ENCODE measurements at places on chromosomes 3 and 15.
A peak's percentile ranks its signal among the peaks of the same experiment; 100 is the strongest.

DNA sequence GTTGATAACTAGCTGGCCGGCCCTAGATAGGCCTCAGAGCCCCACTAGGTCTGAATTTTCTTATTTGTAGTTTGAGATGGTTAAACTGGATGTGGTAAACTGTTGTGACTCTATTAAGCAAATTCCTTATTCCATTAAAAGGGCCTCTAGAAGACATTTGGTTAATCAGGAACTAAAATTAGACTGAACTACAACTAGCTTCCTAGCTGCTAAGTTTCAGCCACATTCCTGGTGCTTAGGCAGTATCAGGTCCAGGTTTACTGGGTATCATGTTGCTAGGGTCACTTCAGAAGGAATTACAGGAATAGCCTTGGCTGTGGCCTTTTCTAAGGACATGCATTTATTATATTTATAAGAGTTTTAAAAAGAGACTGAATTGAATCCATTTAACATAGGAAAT is 136.3 kb downstream of the PLD1 start:
- no peak for DNase-seq

- DNase-seq, result no peak
These were observed 185.9 kb upstream of the ONECUT1 start for GRCh38 chr15:52975941-52976449.

GRCh38 chr15:73884159-73884558 is 10.8 kb downstream of the TBC1D21 start:
- DNase-seq, result no peak

- no peak for DNase-seq
These were observed 76.8 kb downstream of the TIGIT start for GRCh38 chr3:114370537-114371174.

GRCh38 chr3:18233987-18234716 is 191.0 kb downstream of the SATB1 start:
- no peak for DNase-seq

- DNase-seq, result no peak
These were observed 426.7 kb downstream of the SOX2 start for GRCh38 chr3:182138393-182138792.

- DNase-seq, result peak; percentile 49
These were observed 643 bp upstream of the RNU5B-1 start for GRCh38 chr15:65303687-65304380.

DNA sequence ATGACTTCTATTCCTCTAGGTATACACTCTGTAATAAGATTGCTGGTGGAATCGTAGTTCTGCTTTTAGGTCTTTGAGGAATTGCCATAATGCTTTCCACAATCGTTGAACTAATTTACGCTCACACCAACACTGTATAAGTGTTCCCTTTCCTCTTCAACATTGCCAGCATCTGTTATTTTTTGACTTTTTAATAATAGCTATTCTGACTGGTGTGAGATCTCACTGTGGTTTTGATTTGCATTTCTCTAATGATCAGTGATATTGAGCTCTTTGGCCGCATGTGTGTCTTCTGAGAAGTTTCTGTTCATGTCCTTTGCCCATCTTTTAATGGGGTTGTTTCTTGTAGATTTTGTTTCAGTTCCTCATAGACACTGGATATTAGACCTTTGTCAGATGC is 12.8 kb downstream of the NXPE3 start:
- no peak for DNase-seq

DNA sequence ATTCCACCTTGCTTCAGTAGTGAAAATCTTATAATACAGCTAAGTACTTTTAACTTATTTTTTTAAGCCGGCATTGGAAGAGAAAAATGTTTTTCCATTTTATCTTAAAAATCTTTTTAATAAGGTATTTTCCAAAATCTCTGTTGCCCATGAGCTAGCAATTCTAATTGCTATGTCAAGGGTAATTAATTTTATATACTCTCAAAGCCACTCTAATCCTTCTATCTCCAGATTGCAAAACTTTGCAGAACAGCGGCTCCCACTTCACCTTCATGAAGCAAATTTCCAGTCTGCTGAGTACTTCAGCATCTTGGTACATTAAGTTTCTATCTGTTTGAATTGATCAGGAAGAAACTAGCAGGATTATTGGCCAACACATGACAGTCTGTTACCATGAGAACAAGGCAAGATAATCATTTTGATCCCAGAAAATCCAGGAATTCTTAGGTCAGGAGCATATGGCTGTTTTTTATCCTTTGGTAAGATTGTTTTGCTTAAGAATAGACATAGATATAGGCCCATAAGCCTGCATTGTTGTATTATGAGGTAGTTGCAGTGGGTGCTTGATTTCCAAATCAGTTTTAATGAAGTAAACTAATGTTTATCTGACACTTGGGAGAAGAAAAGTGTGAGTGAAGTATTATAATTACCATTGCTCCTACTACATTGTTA is 6.0 kb downstream of the TIPARP start:
- no peak for DNase-seq

GRCh38 chr15:85382942-85383341 is 2.5 kb downstream of the AKAP13 start:
- DNase-seq, result no peak

DNA sequence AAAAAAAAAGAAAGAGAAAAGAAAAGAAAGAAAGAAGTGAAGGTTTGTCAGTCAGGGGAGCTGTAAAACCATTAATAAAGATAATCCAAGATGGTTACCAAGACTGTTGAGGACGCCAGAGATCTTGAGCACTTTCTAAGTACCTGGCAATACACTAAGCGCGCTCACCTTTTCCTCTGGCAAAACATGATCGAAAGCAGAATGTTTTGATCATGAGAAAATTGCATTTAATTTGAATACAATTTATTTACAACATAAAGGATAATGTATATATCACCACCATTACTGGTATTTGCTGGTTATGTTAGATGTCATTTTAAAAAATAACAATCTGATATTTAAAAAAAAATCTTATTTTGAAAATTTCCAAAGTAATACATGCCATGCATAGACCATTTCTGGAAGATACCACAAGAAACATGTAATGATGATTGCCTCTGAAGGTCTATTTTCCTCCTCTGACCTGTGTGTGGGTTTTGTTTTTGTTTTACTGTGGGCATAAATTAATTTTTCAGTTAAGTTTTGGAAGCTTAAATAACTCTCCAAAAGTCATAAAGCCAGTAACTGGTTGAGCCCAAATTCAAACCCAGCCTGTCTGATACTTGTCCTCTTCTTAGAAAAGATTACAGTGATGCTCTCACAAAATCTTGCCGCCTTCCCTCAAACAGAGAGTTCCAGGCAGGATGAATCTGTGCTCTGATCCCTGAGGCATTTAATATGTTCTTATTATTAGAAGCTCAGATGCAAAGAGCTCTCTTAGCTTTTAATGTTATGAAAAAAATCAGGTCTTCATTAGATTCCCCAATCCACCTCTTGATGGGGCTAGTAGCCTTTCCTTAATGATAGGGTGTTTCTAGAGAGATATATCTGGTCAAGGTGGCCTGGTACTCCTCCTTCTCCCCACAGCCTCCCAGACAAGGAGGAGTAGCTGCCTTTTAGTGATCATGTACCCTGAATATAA is 2.0 kb downstream of the B2M start:
- DNase-seq, result peak; percentile 67

DNA sequence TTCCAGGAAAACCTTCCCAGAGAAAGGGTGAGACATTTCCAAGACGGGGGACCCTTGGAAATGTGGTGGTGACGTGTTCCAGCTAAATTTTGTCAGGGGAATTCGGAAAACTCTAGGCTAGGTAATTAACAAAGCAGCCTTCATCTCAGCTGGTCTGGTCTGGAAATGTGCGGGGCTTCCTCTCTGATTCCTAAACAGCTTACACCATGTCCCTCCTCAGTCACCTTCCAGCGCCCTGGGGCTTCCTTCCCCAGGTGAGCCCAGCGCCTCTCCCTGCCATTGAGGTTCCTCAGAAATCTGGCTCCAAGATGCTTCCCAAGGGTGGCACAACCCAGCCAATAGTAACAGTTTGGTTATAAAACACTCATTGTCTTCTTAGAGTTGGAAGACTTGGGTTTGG is 571 bp downstream of the ACAD9 start:
- no peak for DNase-seq

- peak; percentile 17 for DNase-seq
These were observed 55.0 kb downstream of the GOLIM4 start for GRCh38 chr3:168040607-168041208.

- no peak for DNase-seq
These were observed 14.3 kb upstream of the TNFAIP8L3 start for GRCh38 chr15:51108933-51109550.

GRCh38 chr3:126938520-126939337 is 44.2 kb upstream of the PLXNA1 start:
- DNase-seq, result no peak

DNA sequence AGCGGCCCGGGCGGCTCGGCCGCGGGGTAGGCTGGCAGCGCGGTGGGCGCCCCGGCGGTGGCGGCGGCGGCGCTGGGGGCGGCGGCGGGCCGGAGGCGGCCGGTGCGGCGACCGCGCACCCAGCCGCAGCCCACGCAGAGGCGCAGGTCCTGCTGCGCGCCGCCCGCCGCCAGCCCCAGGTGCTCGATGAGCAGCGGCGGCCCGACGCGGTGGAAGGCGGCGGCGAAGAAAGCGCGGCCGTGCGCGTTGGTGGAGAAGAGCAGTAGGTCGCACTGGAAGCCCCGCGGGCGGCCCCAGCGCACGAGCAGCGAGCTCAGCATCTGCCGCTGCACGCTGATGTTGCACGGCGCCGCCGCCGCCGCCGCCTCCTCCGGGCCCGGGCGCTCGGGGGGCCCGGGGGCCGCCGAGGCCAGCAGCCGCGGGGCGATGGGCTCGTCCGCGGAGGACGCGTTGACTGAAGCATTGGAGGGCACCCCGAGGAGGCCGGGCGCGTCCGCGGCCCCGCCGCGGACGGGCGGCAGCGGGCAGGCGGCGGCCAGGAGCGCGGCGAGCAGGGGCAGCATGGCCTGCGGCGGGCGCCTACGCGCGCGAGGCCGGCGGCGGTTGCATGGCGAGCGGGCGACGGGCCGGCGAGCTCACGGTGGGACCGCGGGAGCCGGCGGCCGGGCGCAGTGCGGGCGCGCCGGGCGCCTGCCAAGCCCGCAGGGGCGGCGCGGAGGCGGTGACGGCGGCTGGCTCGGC is 452 bp downstream of the TMEM158 start:
- DNase-seq, result peak; percentile 14

DNA sequence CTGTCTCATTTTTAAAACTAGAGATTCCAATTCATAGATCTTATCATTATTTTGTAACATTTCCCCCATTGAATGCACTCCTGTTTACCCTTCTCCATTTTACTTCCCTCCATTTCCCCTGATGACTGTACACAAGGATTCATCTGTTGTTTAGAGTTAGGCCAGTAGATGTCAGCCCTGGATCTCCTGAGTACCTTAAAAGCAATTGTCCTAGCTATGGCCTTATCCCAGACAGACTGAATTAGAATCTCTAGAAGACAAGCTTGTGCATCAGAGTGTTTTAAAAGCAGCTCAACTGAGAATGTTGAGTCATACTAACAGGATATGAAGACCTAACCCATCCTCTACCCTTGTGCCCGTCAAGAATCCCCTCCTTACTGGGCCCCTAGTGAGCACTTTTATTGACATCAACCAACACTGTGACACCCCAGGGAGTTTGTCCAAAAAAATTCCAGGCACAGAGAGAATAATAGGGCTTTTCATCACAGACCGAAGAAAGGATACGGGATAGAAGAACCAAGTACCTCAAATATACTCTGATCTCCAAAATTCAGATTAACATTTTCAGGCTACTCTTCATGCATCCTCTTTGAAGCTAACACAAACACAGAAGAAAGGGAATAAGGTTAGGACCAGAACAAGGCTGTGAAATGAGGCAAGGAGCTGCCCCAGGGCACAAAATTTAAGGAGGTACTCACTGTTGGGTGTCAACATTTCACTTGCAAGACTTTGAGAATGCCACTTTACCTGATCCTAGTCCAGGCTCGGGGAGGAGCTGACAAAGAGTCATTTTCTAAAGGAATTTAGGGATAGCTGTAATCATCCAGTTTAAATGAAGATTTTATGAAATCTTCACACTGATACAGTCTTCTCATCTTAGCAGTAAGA is 17.1 kb downstream of the ZBED2 start:
- no peak for DNase-seq

DNA sequence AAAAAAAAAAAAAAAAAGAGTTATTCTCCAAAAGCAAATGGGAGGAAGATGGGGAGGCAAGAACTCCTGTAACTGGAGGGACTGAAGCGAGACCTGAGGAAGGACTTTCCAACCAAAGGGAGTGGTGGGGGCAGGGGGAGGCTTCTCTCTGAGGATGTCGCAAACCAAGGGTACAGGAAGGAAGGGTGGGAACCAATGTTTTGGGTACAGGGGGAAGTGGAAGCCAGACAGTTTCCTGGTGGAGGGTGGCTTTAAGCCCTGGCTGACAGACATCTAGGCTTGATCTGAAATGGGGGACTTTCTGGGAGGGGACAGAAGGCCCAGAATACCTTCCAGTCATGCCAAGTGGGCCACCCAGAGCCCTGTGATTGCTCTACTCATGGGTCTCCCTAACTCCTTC is 27.0 kb downstream of the VIPR1 start:
- DNase-seq, result no peak

DNA sequence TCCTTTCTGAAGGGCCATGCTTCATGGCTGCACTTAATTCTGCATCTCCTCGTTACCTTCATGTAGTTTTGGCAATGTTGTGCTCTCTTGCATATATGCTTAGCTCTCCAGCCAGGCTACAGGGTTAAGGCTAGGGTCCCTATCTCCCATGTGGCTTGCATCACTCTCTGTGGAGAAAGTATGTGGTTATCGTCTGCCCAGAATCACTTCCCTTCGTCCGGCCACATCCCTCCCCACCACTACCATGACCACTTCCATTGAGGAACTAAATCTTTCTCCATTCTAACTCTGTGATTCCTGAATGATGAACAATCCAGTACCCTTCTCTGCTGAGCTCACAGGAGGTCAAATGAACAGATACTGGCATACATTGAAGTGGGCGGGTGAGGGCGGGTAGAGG is 34.0 kb downstream of the WWTR1 start:
- DNase-seq, result no peak

- peak; percentile 80 for DNase-seq
These were observed 27.2 kb downstream of the IQSEC1 start for GRCh38 chr3:13045904-13046568.

- no peak for DNase-seq
These were observed 57.4 kb upstream of the ULK4 start for GRCh38 chr3:42019144-42019952.

DNA sequence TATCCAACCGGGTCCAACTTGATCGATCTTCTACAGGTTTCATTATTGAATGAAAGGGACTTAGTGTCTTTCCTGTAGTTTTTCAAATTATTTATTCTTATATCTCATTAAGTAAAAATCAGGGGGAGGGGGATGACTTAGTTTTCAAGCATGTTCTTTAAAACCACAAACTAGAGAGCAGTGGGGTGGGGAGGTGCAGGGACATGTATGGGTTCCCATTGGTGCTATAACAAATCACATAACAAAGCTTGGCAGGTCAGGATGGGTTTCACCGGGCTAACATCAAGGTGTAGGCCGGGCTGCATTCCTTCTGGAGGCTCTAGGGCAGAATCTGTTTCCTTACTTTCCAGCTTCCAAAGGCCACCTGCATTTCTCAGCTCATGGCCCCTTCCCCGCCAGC is 32.7 kb downstream of the CCNL1 start:
- DNase-seq, result no peak

GRCh38 chr3:159788291-159788690 is 200.3 kb upstream of the IL12A start:
- no peak for DNase-seq

- no peak for DNase-seq
These were observed 19.0 kb downstream of the GORASP1 start for GRCh38 chr3:39088456-39088855.

GRCh38 chr15:35888815-35889214 is 342.9 kb upstream of the DPH6 start:
- DNase-seq, result no peak

- DNase-seq, result no peak
These were observed 221.6 kb upstream of the NR2E3 start for GRCh38 chr15:71588746-71589145.
